ENCODE measurements at places on chromosomes 16 and 17. TPM values are rescaled to one million over a fixed set of nuclear protein-coding genes. Genes with fewer than 3 reads are reported as not detected.
A peak's percentile ranks its signal among the peaks of the same experiment; 100 is the strongest.

ALDH3A1 gene
- total RNA-seq: not detected

CLEC18A gene
- total RNA-seq: 1.3 TPM

MGAT5B gene
- total RNA-seq: 0.28 TPM

ACSM3 gene
- 4.6 TPM for total RNA-seq

ADORA2B gene
- total RNA-seq: not detected

DNA sequence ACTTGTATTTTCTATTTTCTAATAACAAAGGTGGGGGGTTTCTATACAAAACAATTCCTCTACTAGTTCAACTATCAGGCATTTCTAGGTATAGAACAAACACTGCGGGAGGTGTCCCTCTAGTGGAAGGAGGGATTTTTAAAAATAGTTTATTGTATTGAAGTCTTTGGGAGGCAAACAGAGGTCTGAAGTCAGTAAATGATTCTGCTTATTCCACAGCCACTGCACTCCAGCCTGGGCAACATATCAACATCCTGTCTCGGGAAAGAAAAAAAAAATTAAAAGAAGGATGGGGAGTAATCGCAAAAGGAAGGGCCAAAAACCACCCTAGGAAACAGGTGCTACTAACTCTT lies 648 bp upstream of the ERCC4 start:
- DNase-seq: peak; percentile 7

DNA sequence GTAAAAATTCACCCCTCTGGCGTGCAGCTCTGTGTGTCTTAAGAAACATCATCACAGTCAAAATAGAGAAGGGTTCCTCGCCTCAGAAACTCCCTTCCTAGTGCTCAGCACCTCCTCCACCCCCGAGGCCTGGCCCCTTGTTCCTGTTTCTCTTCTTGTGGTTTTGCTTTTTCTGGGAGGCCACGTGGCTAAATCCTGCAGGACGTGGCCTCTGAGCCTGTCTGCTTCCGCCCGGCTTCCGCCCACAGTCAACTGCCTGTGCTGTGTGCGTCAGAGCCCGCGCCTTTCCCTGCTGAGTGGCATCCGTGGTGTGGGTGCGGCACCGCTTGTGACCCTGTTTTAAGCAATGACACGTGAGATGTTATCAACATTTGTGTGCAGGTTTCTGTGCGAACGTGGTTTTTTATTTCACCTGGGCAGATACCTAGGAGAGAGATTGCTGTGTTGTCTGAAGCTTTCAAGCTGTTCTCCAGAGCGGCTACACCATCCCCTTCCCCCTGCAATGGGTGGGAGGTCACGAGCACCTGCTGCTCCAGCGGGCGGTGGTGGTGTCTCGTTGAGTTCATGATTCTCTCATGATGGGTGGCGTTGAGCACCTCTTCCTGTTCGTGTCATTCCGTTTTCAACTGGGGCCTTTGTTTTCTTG lies 21.7 kb downstream of the ACSF3 start:
- peak; percentile 89 for DNase-seq

DNA sequence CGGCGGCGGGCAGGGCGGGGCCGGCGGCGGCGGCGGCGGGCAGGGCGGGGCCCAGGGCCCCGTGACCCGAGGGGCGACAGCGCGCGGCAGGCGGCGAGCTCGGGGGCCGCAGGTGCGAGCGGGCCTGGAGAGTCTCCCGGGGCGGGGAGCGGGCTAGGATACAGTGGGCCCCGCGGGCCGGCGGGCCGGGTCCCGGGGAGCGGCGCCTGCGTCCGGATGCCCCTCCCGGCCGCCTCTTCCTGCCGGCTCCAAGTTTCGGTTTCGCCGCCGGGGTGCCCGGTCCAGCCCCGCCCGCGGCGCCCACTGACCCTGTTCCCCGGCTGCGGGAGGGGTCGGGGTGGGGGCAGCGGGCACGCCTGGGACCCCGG lies at the start of gene RNF213:
Gene RNF213 (plus strand): TSS at position 62 of the 368 bp plus-strand sequence. CDS start 2,830 bp downstream, outside the sequence.
- DNase-seq: peak; percentile 57

GRCh38 chr17:75610103-75610984 lies 22.7 kb downstream of the MYO15B start:
- DNase-seq: no peak

- peak; percentile 44 for DNase-seq
These were observed 1.5 kb downstream of the FBRS start for GRCh38 chr16:30659507-30660423.

DNA sequence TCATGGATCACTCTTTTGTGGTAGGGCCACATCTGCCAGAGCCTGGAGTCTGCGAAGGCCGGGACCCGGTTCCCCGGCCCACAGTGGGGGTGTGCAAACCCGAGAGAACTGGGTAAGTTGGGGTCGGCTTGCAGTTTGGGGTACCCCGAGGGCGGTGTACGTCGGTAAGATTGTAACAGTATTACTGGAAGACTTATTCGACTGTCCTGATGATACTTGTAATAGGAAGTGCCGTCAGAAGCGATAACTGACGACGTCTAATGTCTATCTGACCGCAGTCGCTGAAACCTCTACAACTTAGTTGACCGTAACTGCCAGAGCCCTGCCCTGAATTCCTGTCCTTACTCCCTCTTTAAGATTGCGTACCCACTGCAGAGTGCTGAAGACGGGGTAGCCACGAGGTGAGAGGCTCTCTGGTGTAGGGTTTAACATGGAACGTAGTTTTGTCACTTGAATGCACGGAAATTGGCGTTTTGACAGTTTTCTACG lies 24.0 kb downstream of the TRPV2 start:
- DNase-seq: no peak

GRCh38 chr17:7403043-7403726 lies 712 bp downstream of the TMEM256 start:
- no peak for DNase-seq

DNA sequence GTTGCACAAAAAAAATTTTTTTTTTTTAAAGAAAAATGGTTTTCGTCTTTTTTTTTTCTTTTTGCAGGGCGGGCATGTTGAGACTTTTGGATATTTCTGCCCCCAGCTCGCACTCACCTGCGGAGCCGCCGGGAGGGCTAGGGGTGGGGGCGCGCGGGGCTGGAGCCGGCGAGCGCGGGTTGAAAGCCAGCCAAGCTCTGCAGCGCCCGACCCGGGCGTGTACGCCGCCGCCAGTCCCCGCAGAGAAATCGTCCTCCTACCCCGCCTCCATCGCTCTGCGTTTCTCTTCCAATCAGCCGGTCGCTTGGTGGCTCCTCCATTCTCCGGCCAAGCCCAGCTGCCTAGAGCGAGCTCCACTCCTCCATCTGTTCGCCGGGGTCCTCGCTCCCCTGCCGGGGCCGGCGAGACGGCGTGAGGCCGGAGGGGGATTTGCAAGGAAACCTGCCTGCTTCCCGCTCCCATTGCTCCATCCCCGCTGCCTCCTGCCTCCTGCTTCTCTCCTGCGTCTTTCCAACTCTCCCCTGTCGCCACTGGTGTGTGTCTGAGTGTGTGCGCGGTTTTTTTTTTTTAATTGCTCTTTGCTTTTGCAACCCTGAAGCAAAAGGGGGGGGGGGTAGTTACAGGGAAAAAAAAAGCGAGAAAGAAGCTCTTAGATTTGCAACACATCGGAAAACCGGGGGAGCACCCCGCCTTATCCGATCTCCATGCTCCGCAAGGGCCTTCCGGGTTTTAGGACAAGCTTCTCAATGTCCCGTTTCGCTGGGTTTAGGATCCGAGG lies 1.8 kb upstream of the UBTF start:
- DNase-seq: peak; percentile 46

- DNase-seq: no peak
These were observed 3.6 kb upstream of the FAM222B start for GRCh38 chr17:28846231-28846630.

- no peak for DNase-seq
These were observed 18.0 kb upstream of the CACNG1 start for GRCh38 chr17:67026341-67026740.

DNA sequence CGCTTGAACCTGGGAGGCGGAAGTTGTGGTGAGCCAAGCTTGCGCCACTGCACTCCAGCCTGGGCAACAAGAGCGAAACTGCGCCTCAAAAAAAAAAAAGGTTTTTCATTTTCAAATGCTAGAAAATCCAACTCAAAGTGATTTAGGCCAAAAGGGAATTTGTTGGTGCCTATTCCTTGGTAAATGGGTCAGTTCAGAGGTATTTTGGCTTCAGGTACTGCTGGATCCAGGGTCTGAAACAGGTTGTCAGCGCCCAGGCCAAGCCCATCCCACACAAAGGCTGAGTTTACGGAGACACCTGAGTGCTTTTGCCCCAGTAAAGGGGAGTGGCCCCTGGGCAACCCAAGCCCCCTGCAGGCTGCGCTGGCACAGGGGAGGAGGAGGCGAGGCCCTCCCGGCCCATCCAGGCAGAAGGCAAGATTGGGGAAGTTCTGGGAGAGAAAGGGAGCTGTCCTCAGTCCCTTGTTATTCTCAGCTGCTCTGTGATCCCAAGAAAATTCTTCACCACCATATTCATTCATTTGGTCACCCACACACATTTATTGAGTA lies 8.5 kb upstream of the JPH3 start:
- DNase-seq: no peak

- peak; percentile 18 for DNase-seq
These were observed 1.3 kb upstream of the CUEDC1 start for GRCh38 chr17:57956291-57957119.

DNA sequence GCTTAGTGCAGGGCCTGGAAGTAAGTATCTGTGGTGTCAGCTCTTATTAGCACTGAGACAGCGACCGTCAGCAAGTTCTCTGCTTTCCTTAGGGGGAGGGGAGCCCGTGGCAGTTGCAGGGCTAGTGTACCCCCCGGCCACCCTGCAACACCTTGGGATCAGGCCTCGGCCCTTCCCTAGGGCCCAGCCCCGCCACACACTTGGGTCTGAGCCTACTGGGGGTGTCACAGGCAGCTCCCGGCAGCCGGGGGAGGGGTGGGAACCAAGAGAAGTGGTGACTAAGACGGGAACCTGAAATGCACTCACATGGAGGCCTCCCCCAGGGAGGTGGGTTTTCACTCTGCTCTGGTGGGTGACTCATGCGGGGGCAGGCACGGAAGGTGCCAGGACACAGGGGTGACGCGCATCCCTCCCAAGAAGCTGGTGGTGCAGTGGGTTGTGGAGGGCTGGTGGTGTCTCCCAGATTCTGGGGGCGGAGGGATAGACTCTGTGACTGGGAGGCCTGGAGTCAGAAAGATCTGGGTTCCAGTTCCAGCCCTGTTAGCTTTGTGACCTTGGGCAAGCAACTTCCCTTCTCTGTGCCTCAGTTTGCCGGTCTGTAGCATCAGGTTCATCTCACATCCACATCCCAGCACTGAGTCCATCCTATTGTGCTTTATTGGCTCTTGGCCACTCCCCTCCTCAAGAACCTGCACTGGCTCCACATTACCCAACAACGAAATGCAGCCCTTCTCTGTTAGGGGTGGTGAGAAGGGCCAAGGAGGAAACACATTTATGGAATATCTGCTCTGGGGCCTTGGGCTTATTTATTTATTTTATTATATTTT lies 44.5 kb downstream of the LAT start:
- peak; percentile 38 for DNase-seq

DNA sequence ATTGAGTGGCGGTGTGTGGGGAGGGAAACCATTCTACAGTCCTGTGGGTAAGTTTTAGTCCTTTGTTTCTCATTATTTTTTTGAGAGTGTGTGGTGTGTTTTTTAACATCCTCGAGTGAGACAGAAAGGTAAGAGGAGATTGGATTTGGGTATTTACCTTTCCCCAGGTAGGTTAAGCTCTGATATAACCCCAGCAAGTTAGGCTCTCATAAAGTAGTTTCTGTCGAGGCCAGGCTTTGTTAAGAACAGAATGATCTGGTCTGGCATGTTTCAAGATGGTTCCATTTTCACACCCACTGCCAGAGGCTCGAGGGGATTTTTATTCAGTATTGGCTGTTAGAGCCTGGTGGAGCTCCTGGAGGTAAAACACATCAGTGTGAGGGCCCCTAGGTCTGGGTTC lies 62.9 kb downstream of the BCAS3 start:
- no peak for DNase-seq
